ENCODE measurements at places on chromosomes 2 and 18. TPM values are rescaled to one million over a fixed set of nuclear protein-coding genes. Genes with fewer than 3 reads are reported as not detected.

GRCh38 chr18:29892960-29893558, 1149.5 kb downstream of the DSC3 start:
- no peaks in the 10 kb centered on the region for H3K36me3 ChIP-seq
- H3K27ac ChIP-seq: no peak overlapping the region
- no peaks in the 10 kb centered on the region for H3K4me1 ChIP-seq
- H3K27me3 ChIP-seq: no peaks in the 10 kb centered on the region
- no peak for DNase-seq

- peaks cover 34% of the 10 kb centered on the region for H3K36me3 ChIP-seq
- no peak overlapping the region for H3K4me3 ChIP-seq
- H3K27me3 ChIP-seq: no peaks in the 10 kb centered on the region
- no peak for DNase-seq
- no peaks in the 10 kb centered on the region for H3K4me1 ChIP-seq
Observed at GRCh38 chr2:157769856-157770255, 106.3 kb downstream of the ACVR1 start.

- H3K4me3 ChIP-seq: no peak overlapping the region
- H3K36me3 ChIP-seq: no peaks in the 10 kb centered on the region
- no peak for DNase-seq
- H3K27ac ChIP-seq: no peak overlapping the region
Observed at GRCh38 chr2:195279840-195280427, 377.1 kb upstream of the SLC39A10 start.

- no peak overlapping the region for H3K4me3 ChIP-seq
- peaks cover 18% of the 10 kb centered on the region for H3K4me1 ChIP-seq
- H3K27ac ChIP-seq: no peak overlapping the region
Observed at GRCh38 chr2:134365356-134365755, 111.5 kb downstream of the MGAT5 start.

- H3K27ac ChIP-seq: no peak overlapping the region
- no peaks in the 10 kb centered on the region for H3K4me1 ChIP-seq
- H3K4me3 ChIP-seq: no peak overlapping the region
Observed at GRCh38 chr2:235142601-235143000, 190.8 kb downstream of the SH3BP4 start.

DNA sequence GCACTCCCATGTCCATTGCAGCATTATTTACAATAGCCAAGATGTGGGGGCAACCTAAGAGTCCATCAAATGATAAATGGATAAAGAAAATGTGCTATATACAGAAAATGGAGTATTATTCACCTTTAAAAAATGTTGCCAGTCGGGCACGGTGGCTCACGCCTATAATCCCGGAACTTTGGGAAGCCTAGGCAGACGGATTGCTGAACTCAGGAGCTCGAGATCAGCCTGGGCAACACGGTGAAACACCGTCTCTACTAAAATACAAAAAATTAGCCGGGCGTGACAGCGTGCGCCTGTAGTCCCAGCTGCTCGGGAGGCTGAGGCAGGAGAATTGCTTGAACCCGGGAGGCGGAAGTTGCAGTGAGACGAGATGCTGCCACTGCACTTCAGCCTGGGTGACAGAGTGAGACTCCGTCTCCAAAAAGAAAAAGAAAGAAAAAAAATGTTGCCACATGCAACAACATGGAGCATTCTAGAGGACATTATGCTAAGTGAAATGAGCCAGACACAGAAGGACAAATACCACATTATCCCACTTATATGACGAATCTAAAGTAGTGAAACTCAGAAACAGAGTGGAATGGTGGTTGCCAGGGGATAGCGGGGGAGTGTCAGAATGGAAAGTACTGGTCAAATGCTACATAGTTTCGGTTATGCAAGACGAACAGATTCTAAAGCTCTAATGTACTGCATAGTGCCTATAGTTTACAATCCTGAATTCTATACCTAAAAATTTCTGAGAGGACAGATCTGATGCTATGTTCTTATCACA, 1385.6 kb upstream of the TMEFF2 start:
- no peaks in the 10 kb centered on the region for H3K36me3 ChIP-seq
- H3K4me1 ChIP-seq: no peaks in the 10 kb centered on the region
- no peak overlapping the region for H3K27ac ChIP-seq
- no peaks in the 10 kb centered on the region for H3K27me3 ChIP-seq
- H3K4me3 ChIP-seq: no peak overlapping the region

QPCT gene
- polyA plus RNA-seq: 0.91 TPM

CTAGE1 gene
- polyA plus RNA-seq: not detected

GRCh38 chr2:128315122-128315828, 3.4 kb downstream of the HS6ST1 start:
- peaks cover 6% of the 10 kb centered on the region for H3K27me3 ChIP-seq
- peaks cover 58% of the 10 kb centered on the region for H3K4me1 ChIP-seq
- DNase-seq: no peak
- H3K27ac ChIP-seq: no peak overlapping the region
- H3K36me3 ChIP-seq: no peaks in the 10 kb centered on the region

GKN1 gene
- not detected for polyA plus RNA-seq

- H3K36me3 ChIP-seq: no peaks in the 10 kb centered on the region
- H3K27ac ChIP-seq: peak overlapping the region; percentile 21
- H3K27me3 ChIP-seq: no peaks in the 10 kb centered on the region
- no peak overlapping the region for H3K4me3 ChIP-seq
- no peak for DNase-seq
- H3K4me1 ChIP-seq: no peaks in the 10 kb centered on the region
Observed at GRCh38 chr2:85215448-85216401, 82.5 kb downstream of the TCF7L1 start.

DNA sequence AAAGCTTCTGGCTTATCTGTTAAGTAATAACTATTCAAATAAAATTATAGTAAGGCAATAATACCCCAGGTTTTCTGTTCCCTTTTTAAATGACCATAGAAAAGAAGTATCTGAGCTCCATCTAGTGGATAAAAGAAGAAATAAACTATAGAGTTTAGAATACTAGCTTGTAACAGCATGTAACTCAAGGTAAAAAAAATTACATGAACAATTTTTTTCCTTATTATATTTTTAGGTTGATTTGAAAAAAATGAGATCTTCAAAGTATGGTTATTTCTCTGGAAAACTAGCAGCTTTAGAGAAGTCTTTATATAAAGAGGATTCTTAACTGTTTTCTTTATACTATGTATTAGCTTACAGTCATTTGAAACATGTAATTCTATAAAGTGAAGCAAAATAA, 58.1 kb downstream of the NCKAP1 start:
- H3K4me1 ChIP-seq: no peaks in the 10 kb centered on the region
- no peaks in the 10 kb centered on the region for H3K27me3 ChIP-seq
- H3K27ac ChIP-seq: no peak overlapping the region

SCN3A gene
- not detected for polyA plus RNA-seq

SIX3 gene
- not detected for polyA plus RNA-seq

PID1 gene
- polyA plus RNA-seq: 0.38 TPM

ZFAND2B gene
- polyA plus RNA-seq: 102 TPM

GRCh38 chr2:101696272-101697123, 1.0 kb upstream of the MAP4K4 start:
- peaks cover 14% of the 10 kb centered on the region for H3K4me1 ChIP-seq
- H3K4me3 ChIP-seq: peak overlapping the region; percentile 94
- peaks cover 5% of the 10 kb centered on the region for H3K27me3 ChIP-seq
- H3K27ac ChIP-seq: peak overlapping the region; percentile 91
